Dermis microvascular lymphatic vessel endothelial cell (primary cell): ENCODE measurements at places on chromosomes 13 and 19.

GRCh38 chr19:11159598-11160439, 4.2 kb upstream of the SPC24 start:
- DNase-seq, result peak; percentile 64

DNA sequence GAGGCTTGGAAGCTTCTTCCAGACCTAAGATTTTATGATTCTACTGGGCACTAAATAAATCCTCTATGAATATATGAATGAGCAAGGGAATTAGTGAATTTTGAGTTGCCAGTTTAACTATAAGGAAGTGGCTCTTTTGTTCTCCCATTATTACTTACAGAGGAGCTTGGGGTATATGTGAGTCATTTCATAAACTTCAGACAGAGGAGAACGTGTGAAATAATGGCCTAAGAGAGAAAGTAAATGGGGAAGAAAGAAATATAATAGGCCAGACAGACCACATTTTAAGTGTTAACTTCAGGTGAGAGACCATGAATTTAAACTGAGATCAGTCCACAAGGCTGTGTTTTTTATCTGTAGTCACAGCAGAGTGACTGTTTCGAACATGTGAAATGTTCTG, 570.9 kb downstream of the GPC6 start:
- DNase-seq, result no peak

DNA sequence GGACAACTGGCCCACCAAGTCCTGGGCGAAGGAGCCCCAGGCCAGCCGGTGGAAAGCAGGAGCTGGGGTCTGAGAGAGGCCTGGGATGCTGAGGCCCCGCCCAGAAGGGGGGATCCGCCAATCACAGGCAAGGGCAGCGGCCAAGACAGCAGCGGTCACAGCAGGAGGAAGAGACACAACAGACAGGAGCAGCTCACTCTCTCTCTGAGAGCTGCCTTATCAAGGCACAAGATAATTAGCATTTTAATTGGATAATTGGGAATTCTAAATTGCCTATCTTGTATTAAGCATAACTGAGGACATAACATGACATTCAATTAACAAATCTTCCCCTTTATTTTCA, 46.2 kb downstream of the CEBPG start:
- no peak for DNase-seq

- DNase-seq, result no peak
Measured at GRCh38 chr19:10749435-10750384, 31.8 kb downstream of the DNM2 start.

- no peak for DNase-seq
Measured at GRCh38 chr13:114325729-114326128, 11.4 kb downstream of the CHAMP1 start.

DNA sequence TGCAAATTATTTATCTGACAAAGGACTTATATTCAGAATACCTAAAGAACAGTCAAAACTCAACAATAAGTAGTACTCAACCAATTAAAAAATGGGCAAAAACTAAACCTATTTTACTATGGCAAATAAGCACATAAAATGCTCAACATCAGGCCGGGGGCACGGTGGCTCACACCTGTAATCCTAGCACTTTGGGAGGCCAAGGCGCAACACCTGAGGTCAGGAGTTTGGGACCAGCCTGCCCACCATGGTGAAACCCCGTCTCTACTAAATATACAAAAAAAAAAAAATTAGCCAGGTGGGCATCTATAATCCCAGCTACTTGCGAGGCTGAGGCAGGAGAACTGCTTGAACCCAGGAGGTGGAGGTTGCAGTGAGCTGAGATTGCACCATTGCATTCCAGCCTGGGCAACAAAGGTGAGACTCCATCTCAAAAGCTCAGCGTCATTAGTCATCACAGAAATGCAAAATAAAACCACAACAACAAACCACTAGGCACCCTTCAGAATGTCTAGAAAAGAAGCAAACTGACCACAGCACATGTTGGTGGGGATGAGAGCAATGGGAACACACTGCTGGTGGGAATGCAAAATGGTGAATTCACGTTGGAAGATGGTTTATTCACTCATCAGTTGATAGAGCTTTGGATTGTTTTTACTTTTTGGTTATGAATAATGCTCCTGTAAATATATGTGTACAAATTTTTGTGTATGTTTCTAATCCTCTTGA, 180.6 kb upstream of the SOX1 start:
- DNase-seq, result no peak

DNA sequence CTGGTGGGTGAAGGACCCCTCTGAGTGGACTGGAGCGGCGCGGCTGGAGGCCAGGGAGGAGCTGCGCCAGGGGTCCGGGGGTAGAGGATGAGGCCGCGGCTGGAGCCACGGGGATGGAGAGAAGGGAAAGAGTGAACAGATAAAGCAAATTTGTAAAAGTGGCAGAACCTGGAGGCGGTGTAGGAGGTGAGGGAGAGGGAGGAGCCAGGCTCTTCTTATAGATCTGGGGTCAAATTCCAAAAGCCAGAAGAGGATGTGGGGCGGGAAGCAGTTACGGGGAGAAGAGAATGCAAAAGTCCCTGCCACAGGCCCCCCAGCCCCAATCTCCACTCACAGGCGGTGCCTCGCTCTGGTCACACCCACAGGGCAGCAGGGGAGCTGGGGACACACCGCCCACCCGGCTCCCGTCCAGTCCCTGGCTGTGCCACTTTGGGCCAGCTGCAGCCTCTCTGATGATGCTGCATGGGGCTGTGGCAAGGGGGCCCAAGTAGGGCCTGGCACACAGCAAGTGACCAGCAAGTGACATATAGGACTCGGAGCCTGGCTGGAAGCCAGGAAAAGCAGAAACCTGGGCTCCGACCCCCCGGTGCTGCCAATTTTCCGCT, 11.1 kb downstream of the LRRC4B start:
- DNase-seq, result no peak

GRCh38 chr13:50798923-50799322, 44.6 kb downstream of the DLEU7 start:
- no peak for DNase-seq
